ENCODE measurements at places on chromosomes 4 and X.

- no peak for DNase-seq
Observed at GRCh38 chrX:43175434-43175833, 397.5 kb upstream of the PPP1R2C start.

DNA sequence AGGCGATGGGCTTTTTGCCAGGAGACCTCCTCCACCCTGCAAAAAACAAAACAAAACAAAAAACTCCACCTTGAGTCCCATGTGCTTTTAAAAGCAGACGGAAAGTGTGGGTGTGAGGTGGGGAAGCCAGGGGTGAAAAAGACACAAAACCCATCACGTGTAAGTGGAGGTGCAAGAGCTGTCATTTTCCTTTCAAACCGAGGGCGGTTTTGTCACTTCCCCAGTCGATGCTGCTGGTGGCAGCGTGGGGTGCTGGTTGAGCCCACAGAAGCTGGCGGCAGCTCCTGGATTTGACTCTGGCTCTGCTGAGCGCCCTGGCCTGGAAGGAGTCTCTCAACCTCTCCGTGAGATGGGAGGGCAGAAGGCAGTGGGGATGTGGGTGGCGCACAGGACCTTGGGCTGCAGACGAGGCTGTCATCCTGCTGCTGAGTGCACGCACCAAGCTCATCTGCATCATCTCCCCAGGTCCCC, 110.0 kb downstream of the PSAPL1 start:
- no peak for DNase-seq

DNA sequence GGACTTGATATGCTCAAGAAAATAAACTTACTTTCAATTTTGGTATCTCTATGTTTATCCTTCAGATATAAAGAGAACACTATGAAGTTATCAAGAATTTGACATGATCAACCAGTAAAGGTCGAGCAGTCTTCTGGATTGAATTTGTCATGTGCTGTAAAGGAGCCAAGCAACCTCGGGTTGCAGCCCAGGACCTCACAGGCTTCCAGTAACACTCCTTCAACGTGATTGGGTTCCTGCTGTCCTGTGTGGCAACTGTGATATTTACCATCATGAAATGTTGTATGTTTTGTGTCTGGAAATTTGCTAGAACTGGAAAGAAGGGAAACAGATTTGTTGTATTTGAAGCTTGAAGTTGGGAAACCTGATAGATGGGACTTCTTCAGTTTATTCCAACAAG, 52.0 kb upstream of the UGT2B7 start:
- DNase-seq: no peak

DNA sequence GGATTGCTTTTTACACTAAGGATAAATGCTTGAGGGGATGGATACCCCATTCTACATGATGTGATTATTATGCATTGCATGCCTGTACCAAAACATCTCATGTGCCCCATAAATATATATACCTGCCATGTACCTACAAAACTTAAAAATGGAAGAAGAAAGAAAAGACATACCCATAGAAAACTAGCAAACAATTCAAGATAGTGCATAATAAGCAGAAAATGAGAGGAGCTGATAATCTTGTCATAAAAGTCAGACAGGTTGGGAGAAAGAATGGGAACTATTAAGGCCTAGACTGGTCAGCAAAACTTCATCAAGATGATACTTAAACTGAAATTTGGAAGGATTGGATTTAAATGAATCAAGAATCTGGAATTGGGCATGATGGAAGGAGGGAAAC, 21.6 kb upstream of the MAGEB17 start:
- no peak for DNase-seq

DNA sequence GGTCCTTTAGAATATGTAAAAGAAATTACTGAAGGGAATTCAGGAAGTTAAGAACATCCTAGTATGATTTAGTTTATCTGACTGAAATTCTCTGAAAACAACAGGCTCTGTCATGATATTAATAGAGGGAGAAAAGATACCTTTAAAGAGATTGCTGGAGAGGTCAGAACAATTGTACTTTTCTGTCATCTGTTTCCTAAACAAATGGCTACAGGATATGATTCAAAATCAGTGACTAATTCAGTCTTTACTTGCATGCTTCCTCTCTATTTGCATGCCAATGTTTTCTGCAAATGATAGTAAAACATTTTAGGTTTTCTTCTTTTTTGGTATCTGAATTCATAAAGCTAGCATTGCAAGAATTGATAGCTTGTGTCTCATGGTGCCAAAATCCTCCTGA, 616.7 kb upstream of the PCDH7 start:
- DNase-seq: no peak

- DNase-seq: no peak
Observed at GRCh38 chr4:41709844-41710481, 38.6 kb downstream of the PHOX2B start.

DNA sequence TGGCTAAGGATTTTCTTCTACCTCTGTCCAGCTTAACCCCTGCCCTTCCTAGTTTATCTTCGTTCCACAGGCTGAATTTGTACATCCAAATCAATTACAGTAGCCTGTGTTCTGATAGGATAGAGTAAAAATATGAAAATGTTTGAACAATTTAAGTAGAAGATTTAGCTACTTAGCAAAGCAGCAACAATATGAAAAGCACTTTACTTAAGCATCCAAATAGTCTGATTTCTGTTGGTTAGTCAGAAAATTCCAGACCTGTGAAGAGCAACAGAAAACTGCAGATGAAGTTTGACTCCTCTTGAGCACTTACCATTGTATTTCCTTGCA, 2.0 kb downstream of the ARSJ start:
- no peak for DNase-seq

DNA sequence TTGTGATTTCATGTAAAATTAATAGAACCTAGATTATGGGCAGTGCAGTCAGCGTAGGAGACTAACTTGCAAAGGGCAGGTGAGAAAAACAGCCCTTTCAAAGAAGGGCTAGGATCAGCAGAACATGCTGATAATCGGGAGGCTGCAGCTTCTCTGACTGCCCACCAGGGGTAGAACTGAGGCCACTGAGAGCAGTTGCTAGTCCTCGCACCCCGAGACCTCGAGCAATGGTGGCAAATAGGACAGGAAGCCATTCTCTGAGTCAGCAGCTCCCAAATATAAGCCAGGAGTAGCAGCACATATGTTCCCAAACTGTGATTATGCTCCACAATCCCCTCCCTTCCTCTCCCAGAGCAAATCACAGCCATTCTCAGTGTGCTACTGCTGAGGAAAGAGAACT, 186.5 kb downstream of the MSL3 start:
- DNase-seq: no peak

DNA sequence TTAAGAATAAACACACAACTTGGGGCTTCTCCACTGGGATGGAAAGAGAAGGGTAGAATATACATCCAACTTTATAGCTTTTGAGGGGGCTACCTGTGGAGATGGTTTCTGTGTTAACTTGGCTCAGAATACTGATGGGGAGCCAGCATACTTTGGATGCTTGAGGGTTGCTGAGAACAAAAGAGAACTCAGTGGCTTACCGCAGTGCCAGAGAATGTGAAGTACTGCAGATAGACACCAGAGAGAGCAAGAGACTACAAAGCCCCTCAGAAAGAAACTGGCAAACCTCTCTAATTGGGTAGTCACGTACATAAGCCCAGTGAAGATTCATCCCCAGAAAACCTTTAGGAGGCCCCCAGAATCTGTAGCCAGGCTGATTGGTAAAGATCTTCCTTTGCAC, 214.4 kb downstream of the DCHS2 start:
- DNase-seq: no peak

GRCh38 chr4:14883166-14883565, 119.1 kb upstream of the CPEB2 start:
- DNase-seq: no peak

GRCh38 chrX:30060718-30061117, 154.6 kb upstream of the MAGEB2 start:
- DNase-seq: no peak

DNA sequence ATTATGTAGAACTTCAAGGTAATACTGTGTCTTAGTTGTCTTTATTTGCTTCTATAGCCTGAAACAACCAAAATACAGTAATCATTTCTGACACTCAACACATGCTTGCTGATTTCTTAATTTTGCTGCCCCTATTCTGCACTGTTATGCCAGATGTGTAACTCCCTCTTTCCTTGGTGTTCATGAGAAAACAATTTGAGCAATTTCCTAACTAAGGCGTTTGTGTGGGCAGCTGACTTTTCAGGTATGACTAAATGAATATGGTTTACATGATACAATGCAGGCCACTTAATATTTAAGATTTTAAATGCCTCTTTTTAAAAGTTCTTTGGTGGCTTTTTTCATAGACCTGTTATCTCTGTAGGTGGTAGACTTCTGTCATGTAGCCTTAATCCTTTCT, 46.1 kb upstream of the CENPE start:
- no peak for DNase-seq

DNA sequence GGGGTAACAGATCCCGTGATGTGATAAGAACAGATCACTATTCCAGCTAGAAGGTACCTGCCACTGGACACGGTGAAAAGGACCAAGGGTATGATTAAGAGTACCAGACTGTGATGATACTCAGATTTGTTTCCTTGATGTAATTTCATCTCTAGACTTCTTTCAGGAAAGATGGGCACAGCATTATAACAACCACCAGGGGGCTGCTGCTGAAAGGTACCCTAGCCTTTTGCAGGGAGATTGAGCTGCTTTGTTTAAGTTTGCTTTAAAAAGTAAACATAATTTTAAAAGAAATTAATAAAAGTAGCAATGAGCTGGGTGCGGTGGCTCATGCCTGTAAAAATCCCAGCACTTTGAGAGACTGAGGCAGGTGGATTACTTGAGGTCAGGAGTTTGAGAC, 145.4 kb downstream of the EMCN start:
- DNase-seq: no peak

GRCh38 chrX:44338361-44338760, 5.1 kb downstream of the EFHC2 start:
- no peak for DNase-seq

- DNase-seq: no peak
Observed at GRCh38 chrX:20519826-20520225, 253.1 kb upstream of the RPS6KA3 start.

GRCh38 chrX:110219920-110220319, 98.0 kb downstream of the AMMECR1 start:
- no peak for DNase-seq

Data from stimulated activated CD4-positive, alpha-beta T cell treated with anti-CD3 and anti-CD28 coated beads, Interleukin-1b, Interleukin-23, amount 100 ng/mL, for 1 hour (primary cell).